ENCODE measurements at places on chromosomes 16 and 17. TPM values are rescaled to one million over a fixed set of nuclear protein-coding genes. Genes with fewer than 3 reads are reported as not detected.

ZNF213 gene
- 3.4 TPM for polyA plus RNA-seq

NAT9 gene
- polyA plus RNA-seq = 6.0 TPM

TM4SF5 gene
- not detected for polyA plus RNA-seq

WFDC1 gene
- 22.6 TPM for polyA plus RNA-seq

ADAD2 gene
- not detected for polyA plus RNA-seq

LCAT gene
- 42.9 TPM for polyA plus RNA-seq

GPR142 gene
- not detected for polyA plus RNA-seq
